ENCODE measurements at places on chromosomes 2 and 18. TPM values are rescaled to one million over a fixed set of nuclear protein-coding genes. Genes with fewer than 3 reads are reported as not detected.
A peak's percentile ranks its signal among the peaks of the same experiment; 100 is the strongest.

DCC gene
- total RNA-seq: not detected

SPHKAP gene
- 0.41 TPM for total RNA-seq

VSNL1 gene
- total RNA-seq: not detected

- no peak for DNase-seq
- no peaks in the 10 kb centered on the region for H3K27me3 ChIP-seq
- H3K27ac ChIP-seq: no peak overlapping the region
- no peaks in the 10 kb centered on the region for H3K4me1 ChIP-seq
Measured at GRCh38 chr2:161486111-161486510, 70.0 kb downstream of the TBR1 start.

- no peaks in the 10 kb centered on the region for H3K36me3 ChIP-seq
- no peaks in the 10 kb centered on the region for H3K27me3 ChIP-seq
- no peak overlapping the region for H3K27ac ChIP-seq
- DNase-seq: no peak
- H3K4me3 ChIP-seq: no peak overlapping the region
- H3K4me1 ChIP-seq: peaks cover 7% of the 10 kb centered on the region
Measured at GRCh38 chr18:35605686-35606417, 24.3 kb downstream of the GALNT1 start.

DNA sequence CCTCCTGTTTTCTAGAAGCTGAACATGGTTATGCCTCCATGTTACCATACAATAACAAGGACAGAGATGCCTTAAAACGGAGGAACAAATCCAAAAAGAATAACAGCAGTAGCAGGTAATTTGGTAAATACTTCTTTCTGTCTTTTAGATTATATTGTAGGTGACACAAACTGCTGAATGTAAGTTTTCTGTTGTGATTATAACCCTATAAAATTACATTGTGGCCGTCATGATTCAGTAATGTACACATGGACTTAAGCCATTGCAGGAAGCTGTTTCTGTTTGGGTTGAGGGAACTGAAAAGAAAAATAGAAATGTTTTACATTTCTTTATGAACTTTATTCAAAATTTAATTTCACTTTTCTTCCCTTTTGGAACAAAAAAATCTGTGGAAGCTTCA, 1.2 kb downstream of the MXD1 start:
- no peak for DNase-seq
- H3K27me3 ChIP-seq: no peaks in the 10 kb centered on the region
- peak overlapping the region; percentile 98 for H3K4me3 ChIP-seq
- no peak overlapping the region for H3K27ac ChIP-seq

DNA sequence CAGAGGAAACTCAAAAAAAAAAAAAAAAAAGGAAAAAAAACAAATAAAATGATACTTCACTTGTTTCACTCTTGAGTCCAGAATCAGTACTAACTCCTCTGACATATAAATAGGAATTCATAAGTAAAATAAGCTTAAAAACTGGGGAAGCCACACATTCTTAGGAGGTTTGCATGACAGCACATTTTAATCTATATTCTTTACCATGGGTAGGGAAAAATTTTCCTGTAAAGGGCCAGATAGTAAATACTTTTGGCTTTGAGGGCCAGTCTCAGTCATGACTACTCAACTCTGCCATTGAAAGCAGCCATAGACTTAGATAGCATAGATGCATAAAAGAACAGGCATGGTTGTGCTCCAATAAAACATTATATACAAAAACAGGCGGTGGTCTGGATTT, 145.2 kb downstream of the BCL11A start:
- H3K36me3 ChIP-seq: no peaks in the 10 kb centered on the region
- H3K4me1 ChIP-seq: no peaks in the 10 kb centered on the region
- no peaks in the 10 kb centered on the region for H3K27me3 ChIP-seq
- no peak for DNase-seq
- no peak overlapping the region for H3K27ac ChIP-seq

GRCh38 chr2:54834721-54835120, 111.3 kb downstream of the EML6 start:
- H3K27ac ChIP-seq: no peak overlapping the region
- no peak for DNase-seq
- H3K36me3 ChIP-seq: no peaks in the 10 kb centered on the region
- no peaks in the 10 kb centered on the region for H3K4me1 ChIP-seq
- no peak overlapping the region for H3K4me3 ChIP-seq
- H3K27me3 ChIP-seq: no peaks in the 10 kb centered on the region

- H3K36me3 ChIP-seq: no peaks in the 10 kb centered on the region
- no peaks in the 10 kb centered on the region for H3K4me1 ChIP-seq
- H3K4me3 ChIP-seq: no peak overlapping the region
Measured at GRCh38 chr2:150135223-150135883, 352.1 kb downstream of the RND3 start.

DNA sequence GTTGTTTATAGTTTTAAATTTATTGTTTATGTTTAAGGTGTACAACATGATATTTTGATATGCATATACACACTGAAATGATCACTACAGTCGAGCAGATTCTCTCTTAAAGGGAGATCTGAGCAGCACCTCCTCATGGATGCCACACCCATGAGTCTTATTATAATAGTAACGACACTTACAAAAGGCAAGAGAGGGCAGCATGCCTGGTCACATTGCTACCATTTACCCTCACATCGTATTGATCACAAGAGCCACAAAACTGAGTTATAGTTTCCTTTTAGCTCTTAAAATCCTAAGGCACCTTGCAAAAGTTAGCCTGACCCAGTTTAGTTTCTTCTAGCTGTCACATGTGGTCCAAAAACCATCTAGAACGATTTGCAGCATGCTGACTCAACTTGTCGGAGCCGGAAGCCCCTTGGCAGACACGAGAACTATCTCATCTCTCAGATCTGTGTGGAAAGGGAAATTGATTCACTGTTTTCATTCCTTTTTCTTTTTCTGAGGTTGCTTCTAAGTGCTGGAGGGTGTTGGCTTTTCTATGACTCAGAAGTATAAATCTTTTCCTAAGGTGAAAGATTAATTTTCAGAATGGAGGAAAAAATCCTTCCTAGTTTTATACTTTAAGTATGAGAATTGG, 85.3 kb downstream of the CDC42EP3 start:
- DNase-seq: peak; percentile 19
- H3K27me3 ChIP-seq: no peaks in the 10 kb centered on the region
- peak overlapping the region; percentile 29 for H3K4me3 ChIP-seq
- H3K27ac ChIP-seq: peak overlapping the region; percentile 58

DNA sequence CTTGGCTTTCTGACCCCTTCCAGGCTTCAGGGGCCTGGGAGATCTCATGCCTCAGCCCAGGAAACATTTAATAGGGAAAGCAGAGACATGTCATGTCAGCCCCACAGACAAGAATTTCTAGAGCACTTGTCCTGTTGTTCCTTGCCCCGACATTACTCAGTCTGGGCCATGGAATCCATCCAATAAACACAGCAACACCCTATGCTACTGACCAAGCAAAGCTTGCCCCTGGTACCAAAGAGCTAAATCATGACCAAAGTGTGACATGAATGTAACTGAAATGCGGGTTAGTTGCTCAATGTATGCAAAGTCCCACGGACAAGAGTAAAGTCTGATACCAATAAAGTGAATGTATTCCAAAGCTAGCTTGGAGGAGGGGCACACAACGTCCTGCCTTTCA, 35.1 kb downstream of the EHD3 start:
- no peak overlapping the region for H3K4me3 ChIP-seq
- peaks cover 4% of the 10 kb centered on the region for H3K36me3 ChIP-seq
- peaks cover 33% of the 10 kb centered on the region for H3K4me1 ChIP-seq
- no peak for DNase-seq
- no peaks in the 10 kb centered on the region for H3K27me3 ChIP-seq

DNA sequence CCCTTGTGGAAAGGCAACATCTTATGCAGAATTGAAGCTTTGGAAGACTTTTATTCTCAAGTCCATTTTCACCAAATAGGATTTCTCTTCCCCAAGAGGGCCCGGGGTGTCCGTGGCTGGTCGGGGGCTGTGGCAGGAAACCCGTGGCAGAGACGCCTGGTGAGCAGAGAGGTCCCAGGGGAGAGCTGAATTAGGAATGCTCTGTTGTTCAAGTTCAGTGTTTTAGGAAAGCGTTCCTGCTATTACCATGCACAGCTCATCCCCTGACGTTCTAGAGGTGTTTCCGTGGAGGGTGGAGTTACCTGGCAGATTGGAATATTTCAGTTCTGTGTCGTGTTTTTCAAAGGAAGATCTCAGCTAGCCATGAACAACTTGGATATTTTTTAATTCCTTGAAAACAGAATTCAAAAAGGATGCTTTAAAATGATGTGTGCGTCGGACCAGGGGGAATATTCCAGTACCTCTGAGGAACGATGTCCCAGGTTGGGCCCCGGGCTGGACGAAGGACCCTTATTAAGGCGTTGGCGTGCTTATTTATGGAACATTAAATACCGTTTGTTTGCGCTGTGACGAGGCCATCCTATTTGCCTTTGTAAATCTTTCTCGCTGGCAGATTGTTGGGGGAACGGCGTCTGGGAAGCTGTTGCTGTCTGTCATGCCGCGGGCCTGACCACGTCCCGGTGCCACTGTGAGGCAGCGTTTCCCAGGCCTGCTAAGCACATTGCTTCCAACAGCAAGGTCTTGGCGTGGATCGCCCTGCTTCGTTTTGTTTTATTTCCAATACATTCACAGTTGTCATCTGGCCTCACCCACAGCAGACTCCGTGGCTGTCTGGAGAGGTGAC, 8.2 kb downstream of the NFATC1 start:
- H3K27me3 ChIP-seq: no peaks in the 10 kb centered on the region
- H3K36me3 ChIP-seq: no peaks in the 10 kb centered on the region
- DNase-seq: no peak
- peak overlapping the region; percentile 66 for H3K4me3 ChIP-seq
- H3K27ac ChIP-seq: peak overlapping the region; percentile 72

- H3K27ac ChIP-seq: peak overlapping the region; percentile 37
- no peak overlapping the region for H3K4me3 ChIP-seq
- DNase-seq: no peak
- H3K4me1 ChIP-seq: peaks cover 13% of the 10 kb centered on the region
- H3K36me3 ChIP-seq: no peaks in the 10 kb centered on the region
Measured at GRCh38 chr2:215850380-215850779, 163.0 kb downstream of the MREG start.

DNA sequence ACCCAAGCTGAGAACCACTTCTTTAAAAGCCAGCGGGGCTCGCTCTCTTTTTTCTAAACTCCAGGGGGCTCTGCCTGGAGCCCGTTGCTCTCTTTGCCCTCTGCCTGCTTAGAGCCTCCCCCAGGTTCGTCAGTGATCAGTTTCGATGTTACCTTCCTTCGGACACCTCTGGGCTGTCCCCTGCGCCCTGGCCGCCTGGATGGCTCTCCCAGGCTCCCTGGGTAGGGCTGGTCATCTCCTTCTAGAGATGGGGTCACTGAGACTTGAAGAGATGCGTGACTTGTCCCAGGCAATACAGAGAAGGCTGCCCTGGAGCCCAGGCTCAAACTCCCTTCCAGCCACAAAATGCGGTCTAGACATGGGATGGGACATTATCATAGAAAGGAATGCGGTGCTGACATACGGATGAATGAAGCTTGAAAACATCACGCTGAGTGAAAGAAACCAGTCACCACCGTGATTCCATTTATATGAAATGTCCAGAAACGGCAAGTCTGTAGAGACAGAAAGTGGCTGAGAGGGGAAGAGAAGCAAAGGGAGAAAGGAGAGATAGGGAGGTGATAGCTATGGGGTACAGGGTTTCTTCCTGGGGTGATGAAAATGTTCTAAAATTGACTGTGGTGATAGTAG, 14.6 kb downstream of the KCNF1 start:
- peaks cover 4% of the 10 kb centered on the region for H3K27me3 ChIP-seq
- H3K27ac ChIP-seq: no peak overlapping the region
- no peaks in the 10 kb centered on the region for H3K36me3 ChIP-seq
- H3K4me3 ChIP-seq: no peak overlapping the region

DNA sequence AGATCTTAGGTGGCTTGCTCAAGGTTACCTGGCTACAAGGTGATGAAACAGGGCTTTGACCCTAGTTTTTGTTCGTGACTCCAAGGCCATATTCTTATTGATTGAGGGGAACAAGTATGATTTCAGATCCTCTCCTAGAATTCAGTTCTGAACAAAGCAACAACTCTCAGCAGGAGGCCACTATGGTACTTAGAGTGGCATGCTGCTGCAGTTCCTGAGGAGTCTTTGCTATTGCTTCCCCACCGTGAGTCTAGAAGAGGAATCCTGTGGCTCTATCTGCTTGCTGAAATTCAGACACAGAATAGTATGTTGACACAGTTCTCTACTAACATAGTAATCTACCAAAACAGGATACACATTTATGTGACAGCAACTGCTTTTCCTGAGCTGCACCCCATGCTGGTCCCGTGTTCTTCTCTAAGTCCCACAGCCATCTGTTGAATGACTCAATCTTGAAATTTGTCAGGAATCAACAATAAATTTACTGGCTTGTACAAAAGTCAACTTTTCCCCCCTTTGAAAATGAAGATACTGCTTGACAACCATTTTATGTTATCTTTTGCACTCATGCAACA, 4.1 kb downstream of the TGFBRAP1 start:
- peaks cover 23% of the 10 kb centered on the region for H3K4me1 ChIP-seq
- no peaks in the 10 kb centered on the region for H3K36me3 ChIP-seq
- DNase-seq: no peak
- no peaks in the 10 kb centered on the region for H3K27me3 ChIP-seq
- H3K27ac ChIP-seq: no peak overlapping the region

DNA sequence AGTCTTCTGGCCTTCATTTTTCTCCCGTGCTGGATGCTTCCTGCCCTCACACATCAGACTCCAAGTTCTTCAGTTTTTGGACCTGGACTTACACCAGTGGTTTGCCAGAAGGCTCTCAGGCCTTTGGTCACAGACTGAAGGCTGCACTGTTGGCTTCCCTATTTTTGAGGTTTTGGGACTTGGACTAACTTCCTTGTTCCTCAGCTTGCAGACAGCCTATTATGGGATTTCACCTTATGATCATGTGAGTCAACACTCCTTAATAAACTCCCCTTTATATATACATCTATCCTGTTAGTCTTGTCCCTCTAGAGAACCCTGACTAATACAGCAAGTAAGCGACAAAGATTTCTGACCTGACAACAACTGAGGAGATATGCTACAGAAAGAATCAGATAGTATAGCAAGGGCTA, 7.2 kb downstream of the CDC42EP3 start:
- H3K4me3 ChIP-seq: peak overlapping the region; percentile 6
- no peak for DNase-seq
- H3K27ac ChIP-seq: peak overlapping the region; percentile 63
- H3K4me1 ChIP-seq: peaks cover 98% of the 10 kb centered on the region
- H3K36me3 ChIP-seq: no peaks in the 10 kb centered on the region
- no peaks in the 10 kb centered on the region for H3K27me3 ChIP-seq

- no peak overlapping the region for H3K4me3 ChIP-seq
- no peaks in the 10 kb centered on the region for H3K27me3 ChIP-seq
- DNase-seq: no peak
- no peaks in the 10 kb centered on the region for H3K36me3 ChIP-seq
- peaks cover 25% of the 10 kb centered on the region for H3K4me1 ChIP-seq
Measured at GRCh38 chr2:217270485-217271121, 410.7 kb upstream of the TNP1 start.

- H3K27ac ChIP-seq: no peak overlapping the region
- no peaks in the 10 kb centered on the region for H3K27me3 ChIP-seq
- no peak for DNase-seq
- H3K4me3 ChIP-seq: no peak overlapping the region
- H3K4me1 ChIP-seq: no peaks in the 10 kb centered on the region
Measured at GRCh38 chr2:168439536-168439935, 16.5 kb upstream of the CERS6 start.

Data from thoracic aorta (tissue), 2 donors.